Uterus (tissue), 4 donors: ENCODE measurements at places on chromosomes 11 and 22. TPM values are rescaled to one million over a fixed set of nuclear protein-coding genes. Genes with fewer than 3 reads are reported as not detected.

The GAL3ST1 gene
- total RNA-seq = 6.6 TPM

The SOX10 gene
- not detected for total RNA-seq

The MED15 gene
- 45.1 TPM for total RNA-seq

The ZC3H7B gene
- 14.1 TPM for total RNA-seq

The RBMXL2 gene
- total RNA-seq = not detected

The MAPK8IP2 gene
- 6.1 TPM for total RNA-seq
